ENCODE measurements at places on chromosomes 16 and 17.
A peak's percentile ranks its signal among the peaks of the same experiment; 100 is the strongest.

DNA sequence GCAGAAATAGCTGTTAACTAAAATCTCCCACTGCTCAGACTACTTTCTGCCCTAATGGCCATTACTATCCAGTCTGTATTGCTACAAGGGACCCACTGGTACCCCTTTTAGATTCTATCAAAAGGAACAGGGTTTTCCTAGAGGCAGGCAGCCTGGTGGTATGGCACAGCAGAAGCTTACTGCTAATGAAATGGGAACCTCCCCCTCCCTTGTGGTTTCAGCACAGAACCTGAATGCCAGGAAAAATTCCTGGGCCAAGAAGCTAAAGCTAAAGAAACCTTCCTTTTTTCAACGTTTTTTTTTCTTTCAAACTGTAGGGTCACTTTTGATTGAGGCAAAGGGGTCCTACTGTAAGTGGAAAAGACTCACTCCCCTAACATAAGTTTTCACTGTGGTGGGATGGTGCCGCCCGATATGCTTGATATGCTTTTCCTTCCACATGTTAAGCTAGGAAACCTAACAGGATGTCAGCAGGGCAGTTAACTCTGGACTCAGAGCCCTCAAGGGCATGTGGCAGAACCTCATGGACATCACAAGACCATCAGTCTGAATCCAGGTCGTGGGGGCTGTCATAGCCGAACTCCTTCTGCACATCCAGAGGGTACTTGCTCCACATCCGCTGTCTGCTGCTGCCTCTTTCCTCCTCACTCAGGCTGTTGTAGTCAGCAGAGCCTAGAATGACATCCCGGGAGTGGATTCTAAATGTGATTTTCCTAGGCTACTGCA lies 9.8 kb downstream of the SLC7A6OS start:
- no peak overlapping the region for H3K4me3 ChIP-seq
- H3K27ac ChIP-seq: peak overlapping the region; percentile 54
- no peaks in the 10 kb centered on the region for H3K27me3 ChIP-seq
- H3K36me3 ChIP-seq: peaks cover 4% of the 10 kb centered on the region
- H3K4me1 ChIP-seq: peaks cover 36% of the 10 kb centered on the region

DNA sequence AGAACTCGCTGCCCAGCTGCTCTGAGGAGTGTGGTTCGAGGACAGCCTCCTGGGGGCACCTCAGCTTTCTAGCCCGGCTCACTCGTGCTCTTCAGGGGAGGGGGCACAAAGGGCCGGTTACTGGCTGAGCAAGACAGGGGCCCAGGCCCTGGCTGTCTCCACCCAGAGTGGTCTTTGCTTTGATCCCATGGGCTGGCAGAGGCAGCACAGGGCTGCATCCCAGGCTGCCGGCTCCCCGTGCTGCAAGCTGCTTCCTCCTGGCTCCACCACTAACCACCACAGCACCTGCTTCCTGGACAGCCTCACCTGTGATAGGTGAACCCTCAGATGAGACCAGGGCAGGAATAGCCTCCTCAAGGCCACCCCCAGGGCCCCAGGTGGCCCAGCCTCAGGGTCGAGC lies 6.8 kb downstream of the SPPL2C start:
- H3K4me1 ChIP-seq: no peaks in the 10 kb centered on the region
- H3K4me3 ChIP-seq: no peak overlapping the region
- no peak for DNase-seq
- H3K36me3 ChIP-seq: no peaks in the 10 kb centered on the region
- H3K27me3 ChIP-seq: peaks cover 16% of the 10 kb centered on the region
- no peak overlapping the region for H3K27ac ChIP-seq

DNA sequence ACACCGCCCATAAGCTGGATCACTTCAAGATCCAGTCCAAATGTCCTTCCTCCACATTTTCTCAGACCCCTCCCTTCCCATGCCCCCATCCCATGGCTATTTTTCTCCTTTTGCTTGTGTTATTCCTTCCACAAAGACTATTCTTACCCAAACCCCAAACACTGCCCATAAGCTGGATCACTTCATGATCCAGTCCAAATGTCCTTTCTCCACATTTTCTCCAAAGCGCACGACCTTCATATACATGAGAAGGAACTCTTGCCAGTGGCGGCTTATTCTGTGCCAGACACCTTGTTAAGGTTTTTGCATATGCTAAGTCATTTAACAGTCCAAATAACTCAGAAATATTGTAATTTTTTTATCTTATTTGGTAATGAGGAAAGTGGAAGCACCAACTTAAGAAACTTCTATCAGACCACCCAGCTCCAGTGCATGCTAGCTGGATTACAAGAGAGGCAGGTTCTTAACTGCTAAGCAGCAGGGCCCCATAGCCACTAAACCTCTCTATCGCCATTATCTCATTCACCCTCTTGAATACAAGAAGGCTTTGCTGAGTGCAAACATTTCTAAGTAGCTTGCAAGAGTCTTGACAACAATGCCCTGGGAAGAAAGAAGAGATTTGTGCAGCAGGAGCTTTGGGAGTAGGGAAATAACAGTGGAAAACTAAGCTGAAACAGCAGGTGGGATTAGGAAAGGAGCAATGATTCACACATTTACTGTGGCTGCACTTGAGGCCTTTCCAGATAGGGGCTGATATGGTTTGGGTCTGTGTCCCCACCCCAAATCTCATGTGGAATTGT lies 428.2 kb upstream of the MAF start:
- H3K27me3 ChIP-seq: no peaks in the 10 kb centered on the region
- no peak overlapping the region for H3K4me3 ChIP-seq
- peaks cover 14% of the 10 kb centered on the region for H3K4me1 ChIP-seq
- no peak for DNase-seq
- H3K36me3 ChIP-seq: no peaks in the 10 kb centered on the region

GRCh38 chr17:59786213-59786535 lies 78.7 kb downstream of the VMP1 start:
- peak overlapping the region; percentile 83 for H3K4me3 ChIP-seq
- no peaks in the 10 kb centered on the region for H3K36me3 ChIP-seq
- H3K4me1 ChIP-seq: peaks cover 41% of the 10 kb centered on the region
- no peaks in the 10 kb centered on the region for H3K27me3 ChIP-seq

DNA sequence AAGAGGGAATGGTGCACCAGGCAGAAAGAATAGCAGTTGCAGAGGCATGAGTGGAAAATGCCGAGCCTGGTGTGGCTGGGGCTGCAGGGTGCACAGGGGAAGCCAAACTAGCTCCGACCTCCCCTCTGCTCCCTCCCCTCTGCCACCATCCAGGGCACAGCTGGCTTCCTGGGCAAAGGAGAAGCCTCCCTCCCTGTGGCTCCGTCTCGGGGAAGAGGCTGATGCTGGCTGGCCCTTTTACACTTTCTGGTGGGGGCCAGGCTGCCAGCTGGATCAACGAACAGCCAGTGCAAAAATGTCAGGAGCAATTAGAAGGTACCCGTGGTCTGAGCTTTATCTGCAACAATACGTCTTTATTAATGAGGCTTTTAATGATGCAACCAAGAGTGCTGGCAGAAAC lies 37.1 kb upstream of the KCNJ12 start:
- no peak overlapping the region for H3K27ac ChIP-seq
- no peaks in the 10 kb centered on the region for H3K4me1 ChIP-seq
- no peaks in the 10 kb centered on the region for H3K27me3 ChIP-seq
- no peak overlapping the region for H3K4me3 ChIP-seq
- DNase-seq: no peak

DNA sequence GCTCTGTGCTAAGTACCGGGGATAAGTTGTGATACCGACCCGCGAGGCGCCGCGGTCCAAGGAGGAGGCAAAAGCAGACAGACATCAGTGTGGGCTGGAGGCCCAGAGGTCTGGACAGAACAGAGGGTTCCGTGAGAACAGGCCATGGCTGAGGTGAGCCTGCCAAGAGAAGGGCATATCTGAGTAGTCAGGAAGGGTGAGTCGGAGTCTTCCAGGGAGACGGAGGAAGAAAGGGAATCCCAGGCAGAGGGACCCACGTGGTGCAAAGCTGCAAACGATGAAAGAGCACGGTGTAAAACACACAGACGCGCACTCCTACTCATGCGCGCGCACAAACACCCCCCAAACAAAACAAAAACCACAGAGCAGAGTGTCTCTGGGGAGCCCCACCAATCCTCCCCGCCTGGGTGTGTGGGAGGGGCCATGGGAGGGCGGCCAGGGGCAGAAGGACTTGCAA lies 18.1 kb downstream of the RHBDL3 start:
- H3K27ac ChIP-seq: no peak overlapping the region
- no peaks in the 10 kb centered on the region for H3K36me3 ChIP-seq
- no peak overlapping the region for H3K4me3 ChIP-seq

GRCh38 chr17:17015230-17015629 lies 27.0 kb upstream of the MPRIP start:
- no peaks in the 10 kb centered on the region for H3K27me3 ChIP-seq
- no peak for DNase-seq
- H3K27ac ChIP-seq: no peak overlapping the region

GRCh38 chr16:6309271-6309670 lies 1023.4 kb upstream of the RBFOX1 start:
- no peak for DNase-seq
- no peaks in the 10 kb centered on the region for H3K4me1 ChIP-seq
- no peaks in the 10 kb centered on the region for H3K36me3 ChIP-seq
- no peaks in the 10 kb centered on the region for H3K27me3 ChIP-seq

DNA sequence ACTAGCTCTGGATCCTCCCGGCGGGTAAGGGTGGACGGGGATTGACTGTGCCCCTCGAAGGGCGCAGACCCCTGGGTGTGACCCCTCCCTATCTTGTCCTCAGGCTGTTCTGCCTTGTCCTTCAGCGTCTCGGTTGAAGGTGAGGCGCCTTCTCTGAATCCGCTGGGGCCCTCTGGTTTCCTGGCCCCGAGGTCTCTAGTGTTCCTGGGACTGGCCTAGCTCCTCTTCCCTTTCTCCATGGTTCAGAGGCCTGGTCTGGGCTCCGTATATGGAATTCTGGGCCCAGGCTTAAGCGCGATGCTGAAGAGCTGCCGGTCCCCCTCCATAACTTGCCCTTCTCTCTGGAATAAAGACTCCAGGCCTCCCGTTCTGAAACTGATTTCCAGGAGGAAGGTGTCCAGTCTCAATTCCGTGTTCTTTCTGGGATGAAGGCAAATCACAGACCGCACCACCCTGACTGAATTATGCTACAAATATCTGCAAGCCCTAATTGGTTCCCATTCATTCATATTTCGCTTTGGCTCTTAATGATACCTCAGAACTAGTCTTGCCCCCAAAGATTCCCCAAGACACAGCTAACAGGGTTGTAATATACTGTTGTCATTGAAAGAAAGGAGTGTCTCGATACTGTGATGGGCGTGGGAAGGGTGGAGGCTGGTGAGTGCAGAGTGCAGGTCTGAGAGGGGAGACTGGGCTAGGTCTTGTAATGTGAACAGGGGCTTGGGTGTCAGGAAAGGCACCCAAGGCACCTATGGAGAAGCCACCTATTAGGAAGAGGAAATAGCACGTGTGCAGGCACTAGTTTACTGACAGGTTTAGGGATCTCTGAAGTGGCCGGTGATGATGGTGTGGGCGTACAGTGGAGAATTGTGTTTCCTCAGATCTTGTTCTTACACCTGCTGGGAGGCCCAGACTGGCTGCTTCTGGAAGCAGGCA lies 851 bp downstream of the EDC4 start:
- DNase-seq: no peak
- H3K27me3 ChIP-seq: no peaks in the 10 kb centered on the region
- H3K36me3 ChIP-seq: peaks cover 8% of the 10 kb centered on the region
- H3K4me1 ChIP-seq: peaks cover 38% of the 10 kb centered on the region
- H3K27ac ChIP-seq: peak overlapping the region; percentile 95

DNA sequence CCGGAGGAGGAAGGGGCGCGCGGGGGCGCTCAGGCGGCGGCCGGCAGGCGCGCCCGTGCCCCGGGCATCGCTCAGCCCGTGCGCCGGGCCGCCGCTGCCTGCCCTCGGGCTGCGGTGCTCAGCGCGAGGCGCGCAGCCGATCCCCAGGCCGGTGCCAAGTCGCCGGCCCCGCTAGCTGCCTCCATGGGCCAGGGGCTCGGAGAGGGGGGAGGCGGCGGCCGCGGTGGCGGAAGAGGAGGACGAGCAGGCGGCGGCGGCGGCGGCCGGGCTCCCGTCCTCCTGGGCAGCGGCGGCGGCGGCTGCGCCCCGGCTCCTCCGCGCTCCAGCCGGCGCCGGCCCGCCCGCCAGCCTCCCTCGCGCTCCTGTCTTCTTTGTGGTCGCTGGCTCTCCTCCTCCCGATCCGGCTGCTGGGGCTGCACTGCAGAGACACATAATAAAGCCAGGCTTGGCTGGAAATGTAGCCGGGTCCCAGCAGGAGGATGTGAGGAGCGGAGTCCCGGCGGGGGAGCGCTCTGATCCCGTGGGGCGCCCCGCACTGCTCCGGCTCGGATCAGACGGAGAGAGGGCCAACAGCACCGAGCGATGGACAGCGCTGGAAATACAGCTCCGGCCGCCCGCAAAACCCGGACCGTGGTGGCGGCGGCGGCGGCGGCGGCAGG lies 889 bp upstream of the ZNF423 start:
- H3K4me3 ChIP-seq: peak overlapping the region; percentile 60
- no peak for DNase-seq
- H3K36me3 ChIP-seq: no peaks in the 10 kb centered on the region
- peaks cover 26% of the 10 kb centered on the region for H3K27me3 ChIP-seq

- H3K27me3 ChIP-seq: no peaks in the 10 kb centered on the region
- H3K36me3 ChIP-seq: peaks cover 11% of the 10 kb centered on the region
- no peak for DNase-seq
- H3K4me3 ChIP-seq: no peak overlapping the region
- H3K27ac ChIP-seq: no peak overlapping the region
Observed at GRCh38 chr16:62652441-62653120, 616.3 kb upstream of the CDH8 start.

DNA sequence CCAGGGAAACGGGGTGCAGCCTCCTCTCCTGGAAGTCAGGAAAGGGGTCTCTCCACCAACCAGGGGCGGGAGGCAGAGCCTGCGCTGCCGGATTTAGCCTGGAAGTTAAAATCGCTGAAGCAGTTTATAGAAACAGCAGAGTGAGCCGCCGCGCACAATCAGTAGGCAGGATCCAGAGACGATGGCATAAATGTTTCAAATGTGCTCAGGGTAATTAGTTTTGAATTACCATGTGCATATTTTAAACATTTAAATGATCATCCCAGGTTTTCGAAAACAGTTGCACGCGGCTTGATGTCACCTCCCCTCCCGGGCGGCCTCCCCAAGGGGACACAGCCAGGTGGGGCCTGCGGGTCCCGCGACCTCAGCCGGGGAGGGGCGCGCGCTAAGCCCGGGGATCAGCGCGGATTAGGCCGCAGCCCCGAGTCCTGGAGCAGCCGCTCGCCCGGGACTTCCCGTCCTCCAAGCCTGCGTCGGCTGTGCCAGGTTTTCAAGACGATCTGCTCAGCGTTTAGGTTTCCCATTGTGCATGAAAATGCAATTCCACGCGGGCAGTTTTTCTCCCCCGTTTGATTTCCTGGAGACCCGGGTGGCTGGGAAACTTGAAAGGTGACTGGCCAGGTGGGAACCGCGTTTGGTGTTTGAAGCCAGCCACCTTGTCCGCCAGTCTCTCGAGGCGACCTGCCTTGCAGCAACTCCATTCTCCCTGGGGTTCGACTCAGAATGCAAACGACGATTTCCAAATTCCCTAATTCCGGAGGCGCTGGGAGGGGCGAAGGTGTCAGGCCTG lies 78.3 kb downstream of the RPA1 start:
- peak overlapping the region; percentile 55 for H3K4me3 ChIP-seq
- peaks cover 12% of the 10 kb centered on the region for H3K4me1 ChIP-seq
- peaks cover 25% of the 10 kb centered on the region for H3K27me3 ChIP-seq
- peak; percentile 28 for DNase-seq
- no peaks in the 10 kb centered on the region for H3K36me3 ChIP-seq

DNA sequence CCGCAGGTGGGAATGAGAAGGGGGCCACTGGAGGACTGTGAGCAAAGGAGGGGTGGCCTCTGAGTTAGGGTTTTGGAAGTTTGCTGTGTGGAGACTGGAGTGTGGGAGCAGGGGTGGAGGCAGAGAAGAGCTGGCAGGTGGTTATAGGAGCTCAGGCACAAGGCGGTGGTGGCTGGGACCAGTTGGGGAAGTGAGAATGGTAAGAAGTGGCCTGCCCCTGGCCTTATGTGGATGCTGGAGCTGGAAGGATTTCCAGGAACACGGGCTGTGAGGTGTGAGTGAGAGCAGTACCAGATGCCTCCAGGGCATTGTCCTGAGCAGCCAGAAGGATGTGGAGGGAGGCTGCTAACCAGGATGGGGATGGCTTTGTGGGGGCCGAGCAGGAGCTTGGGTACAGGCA lies 277.2 kb downstream of the SNX29 start:
- H3K36me3 ChIP-seq: no peaks in the 10 kb centered on the region
- no peaks in the 10 kb centered on the region for H3K27me3 ChIP-seq
- H3K4me1 ChIP-seq: peaks cover 26% of the 10 kb centered on the region
